C1 segment of cervical spinal cord (tissue), 14 donors: ENCODE measurements at places on chromosomes 7 and 10.

DNA sequence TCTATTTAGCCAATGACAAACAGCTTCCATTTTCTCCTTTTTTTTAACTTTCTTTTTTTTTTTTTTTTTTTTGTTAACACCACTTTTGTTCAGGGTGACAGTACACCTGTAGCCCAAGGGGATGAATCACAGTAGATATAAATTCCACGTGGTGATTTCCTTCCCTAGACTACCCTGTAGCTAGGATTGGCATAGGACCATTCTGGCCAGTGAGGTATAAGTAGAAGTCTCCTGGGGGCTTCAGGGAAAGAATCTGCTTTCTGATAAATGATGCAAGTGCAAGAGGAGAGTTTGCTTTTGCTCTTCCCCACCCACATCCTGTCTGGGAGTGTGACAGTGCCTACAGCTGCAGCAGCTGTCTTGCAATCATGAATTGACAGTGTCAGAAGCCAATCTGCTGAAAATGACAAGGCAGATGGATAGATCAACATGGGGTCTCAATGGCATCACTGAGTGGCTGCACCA lies 63.2 kb upstream of the TOMM7 start:
- DNase-seq, result no peak

GRCh38 chr10:52853704-52854103 lies 81.1 kb upstream of the MBL2 start:
- no peak for DNase-seq

DNA sequence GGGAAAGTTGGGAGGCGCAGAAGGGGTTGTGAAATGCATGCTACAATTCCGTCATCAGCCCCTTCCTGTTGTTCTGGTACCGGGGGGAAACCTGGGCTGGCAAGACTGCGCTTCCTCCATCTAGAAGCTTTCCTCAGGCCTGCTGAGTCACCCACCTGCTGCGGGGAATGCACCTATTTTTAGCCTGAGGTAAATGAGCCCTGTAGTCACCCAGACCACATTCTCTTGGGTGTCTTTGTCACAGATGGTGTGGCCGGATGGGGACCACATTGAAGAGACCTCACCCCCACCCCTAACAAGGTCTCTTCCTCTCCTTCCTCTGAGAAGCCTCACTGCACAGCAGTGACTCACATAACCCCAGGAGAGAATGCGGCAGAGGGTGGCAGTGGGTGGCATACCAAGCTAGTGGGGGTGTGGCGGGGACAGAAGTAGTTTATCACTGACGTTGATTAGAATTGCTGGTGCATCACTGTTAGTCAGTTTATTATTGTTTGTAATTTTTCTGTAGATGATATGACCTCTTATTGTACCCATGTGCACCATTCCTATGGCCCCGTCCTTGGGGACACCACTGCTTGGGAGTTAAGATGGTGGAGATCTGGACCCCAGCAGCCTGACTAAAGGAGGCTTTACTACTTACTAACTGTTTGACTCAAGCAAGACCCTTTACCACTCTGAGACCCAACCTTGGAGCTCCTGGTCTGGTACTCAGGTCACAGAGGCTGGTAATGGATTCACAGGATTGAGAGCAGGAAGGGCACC lies 83.0 kb upstream of the DUSP5 start:
- DNase-seq, result no peak

DNA sequence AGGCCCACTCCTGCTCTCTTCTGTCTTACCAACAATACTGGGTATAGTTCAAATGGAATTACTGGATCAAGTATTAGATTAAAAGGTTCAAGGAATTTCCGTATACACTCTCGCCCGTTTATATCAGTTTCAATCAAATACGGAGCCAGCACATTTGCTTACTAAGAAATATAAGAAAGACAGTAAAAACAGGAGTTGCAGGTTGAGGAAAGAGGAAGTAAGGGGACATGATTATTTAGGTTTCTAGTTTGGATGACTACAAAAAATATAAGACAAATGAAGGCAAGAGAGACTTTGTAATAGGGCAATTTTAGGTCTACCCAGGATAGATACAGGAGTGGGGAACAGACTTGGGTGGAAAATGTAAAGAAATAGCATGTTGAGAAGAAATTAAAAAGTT lies 109.9 kb upstream of the ABI1 start:
- no peak for DNase-seq

GRCh38 chr10:101467286-101467770 lies 113.4 kb downstream of the BTRC start:
- DNase-seq, result no peak

DNA sequence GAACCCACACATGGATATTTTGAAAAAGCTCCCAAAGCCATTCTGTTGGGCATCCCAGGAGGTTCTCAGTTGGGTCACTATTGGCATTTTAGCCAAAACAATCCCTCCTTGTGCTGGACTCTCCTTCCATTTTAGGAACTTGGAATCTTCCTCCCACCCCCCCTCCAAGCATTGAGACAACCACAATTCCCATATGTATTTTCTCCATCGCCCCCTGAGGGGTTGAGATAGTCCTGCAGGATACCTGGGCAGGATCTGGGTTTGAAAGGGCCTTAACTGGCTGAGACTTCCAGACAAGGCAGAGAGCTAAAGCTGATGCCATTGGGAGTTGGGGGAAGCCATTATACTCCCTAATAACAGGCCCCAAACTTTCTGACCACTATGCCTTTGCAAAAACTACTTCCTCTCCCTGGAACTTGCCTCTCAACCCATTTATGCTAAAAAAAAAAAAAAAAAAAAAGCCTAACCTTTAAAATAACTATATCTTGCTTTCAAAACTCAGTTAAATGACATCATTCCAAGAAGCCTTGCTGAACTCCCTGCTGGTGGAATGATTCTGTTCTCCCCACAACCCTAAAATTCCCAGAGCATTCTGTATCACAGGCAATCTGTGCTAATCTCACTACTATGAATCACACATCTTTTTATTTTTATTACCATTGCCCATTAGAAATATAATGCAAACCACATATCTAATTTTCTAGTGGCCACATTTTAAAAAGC lies 77.5 kb upstream of the PDE1C start:
- DNase-seq, result no peak

- DNase-seq, result no peak
Observed at GRCh38 chr10:127125331-127125730, 71.1 kb downstream of the INSYN2A start.

- no peak for DNase-seq
Observed at GRCh38 chr10:17910125-17910789, 41.5 kb upstream of the SLC39A12 start.

DNA sequence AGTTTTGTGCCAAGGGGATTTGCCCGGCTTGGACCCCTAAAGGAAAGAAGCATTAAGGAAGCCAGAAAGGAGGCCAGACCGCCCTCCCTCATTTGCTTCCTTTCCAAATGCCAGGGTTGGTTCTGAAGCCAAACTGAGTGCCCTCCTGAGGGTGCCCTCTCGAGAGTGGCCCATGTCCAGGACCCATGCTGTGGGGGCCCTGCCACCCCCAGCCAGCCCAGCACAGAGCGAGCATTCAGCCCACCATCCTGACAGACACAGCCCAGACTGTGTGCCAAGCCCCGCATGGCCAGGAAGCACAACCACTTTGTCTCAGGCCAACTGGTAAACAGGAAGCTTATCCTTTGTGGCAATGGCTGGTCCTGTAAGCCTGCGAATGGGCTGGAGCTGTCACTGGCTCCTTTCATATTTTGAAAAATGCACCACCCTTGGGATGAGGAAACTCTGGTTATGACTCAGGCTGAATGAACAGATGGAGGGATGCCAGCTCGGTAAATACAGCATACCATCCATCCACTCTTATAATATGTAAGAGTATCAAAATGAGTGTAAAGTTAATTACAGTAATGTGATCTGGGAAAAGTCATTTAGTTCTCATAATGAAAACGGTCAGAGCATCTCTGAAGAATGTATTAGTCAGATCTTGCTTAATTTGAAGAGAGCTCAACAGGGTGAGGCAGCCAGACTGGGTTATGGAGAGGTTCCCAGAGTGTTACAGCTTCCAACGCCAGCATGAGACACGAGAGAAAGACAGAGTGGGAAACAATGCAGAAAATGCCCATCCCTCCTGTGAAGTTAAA lies 65.0 kb downstream of the STK17A start:
- no peak for DNase-seq

- DNase-seq, result peak; percentile 25
Observed at GRCh38 chr7:1086588-1087464, 1.1 kb upstream of the GPER1 start.

- DNase-seq, result no peak
Observed at GRCh38 chr7:81811956-81812865, 42.4 kb upstream of the HGF start.

- no peak for DNase-seq
Observed at GRCh38 chr7:136857573-136857972, 10.9 kb upstream of the CHRM2 start.

DNA sequence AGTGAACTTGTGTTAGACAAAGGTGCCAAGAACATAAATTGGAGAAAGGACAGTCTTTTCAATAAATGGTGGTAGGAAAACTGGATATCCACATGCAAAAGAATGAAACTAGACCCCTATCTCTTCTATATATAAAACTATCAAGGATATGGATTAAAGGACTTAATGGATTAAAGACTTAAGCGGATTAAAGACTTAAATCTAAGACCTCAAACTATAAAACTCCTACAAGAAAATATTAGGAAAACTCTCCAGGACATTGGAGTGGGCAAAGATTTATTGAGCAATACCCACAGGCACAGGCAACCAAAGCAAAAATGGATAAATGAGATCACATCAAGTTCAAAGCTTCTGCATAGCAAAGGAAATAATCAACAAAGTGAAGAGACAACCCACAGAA lies 242.9 kb upstream of the MEOX2 start:
- no peak for DNase-seq
